ENCODE measurements at places on chromosomes 1 and 21.

GRCh38 chr1:58038574-58038973 lies 508.0 kb downstream of the OMA1 start:
- no peak for DNase-seq

- DNase-seq, result no peak
Measured at GRCh38 chr1:151832318-151832980, 847 bp upstream of the RORC start.

DNA sequence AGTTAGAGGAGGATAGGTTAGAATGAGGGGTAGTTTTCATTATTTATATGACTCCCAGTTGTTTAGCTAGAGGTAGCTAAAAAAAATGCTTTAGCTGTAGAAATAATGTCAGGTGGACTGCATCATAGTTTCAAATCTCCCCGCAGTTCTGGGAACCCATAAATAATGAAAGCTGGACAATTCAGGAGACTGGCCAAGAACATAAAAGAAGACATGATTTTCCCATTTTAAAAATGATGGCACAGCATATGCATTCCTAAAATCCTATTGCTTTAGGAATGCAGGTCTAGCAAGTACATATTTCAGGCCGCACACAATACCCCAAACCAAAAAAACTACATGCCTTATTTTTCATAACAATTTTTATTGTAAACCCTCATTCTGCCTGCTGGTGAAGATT lies 143.3 kb downstream of the CTH start:
- DNase-seq, result no peak

DNA sequence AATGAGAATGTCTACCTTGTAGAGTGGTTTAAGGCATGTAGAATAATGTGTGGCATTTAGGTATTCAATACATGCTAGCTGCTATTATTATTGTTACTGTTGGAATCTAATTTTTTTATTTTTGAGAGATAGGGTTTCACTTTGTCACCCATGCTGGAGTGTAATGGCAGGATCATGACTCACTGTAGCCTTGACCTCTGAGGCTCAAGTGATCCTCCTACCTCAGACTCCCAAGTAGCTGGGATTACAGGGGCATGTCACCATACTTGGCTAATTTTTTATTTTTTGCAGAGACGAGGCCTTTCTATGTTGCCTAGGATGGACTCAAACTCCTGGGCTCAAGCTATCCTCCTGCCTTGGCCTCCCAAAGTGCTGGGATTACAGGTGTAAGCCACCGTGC lies 61.9 kb downstream of the EPB41 start:
- DNase-seq, result no peak

DNA sequence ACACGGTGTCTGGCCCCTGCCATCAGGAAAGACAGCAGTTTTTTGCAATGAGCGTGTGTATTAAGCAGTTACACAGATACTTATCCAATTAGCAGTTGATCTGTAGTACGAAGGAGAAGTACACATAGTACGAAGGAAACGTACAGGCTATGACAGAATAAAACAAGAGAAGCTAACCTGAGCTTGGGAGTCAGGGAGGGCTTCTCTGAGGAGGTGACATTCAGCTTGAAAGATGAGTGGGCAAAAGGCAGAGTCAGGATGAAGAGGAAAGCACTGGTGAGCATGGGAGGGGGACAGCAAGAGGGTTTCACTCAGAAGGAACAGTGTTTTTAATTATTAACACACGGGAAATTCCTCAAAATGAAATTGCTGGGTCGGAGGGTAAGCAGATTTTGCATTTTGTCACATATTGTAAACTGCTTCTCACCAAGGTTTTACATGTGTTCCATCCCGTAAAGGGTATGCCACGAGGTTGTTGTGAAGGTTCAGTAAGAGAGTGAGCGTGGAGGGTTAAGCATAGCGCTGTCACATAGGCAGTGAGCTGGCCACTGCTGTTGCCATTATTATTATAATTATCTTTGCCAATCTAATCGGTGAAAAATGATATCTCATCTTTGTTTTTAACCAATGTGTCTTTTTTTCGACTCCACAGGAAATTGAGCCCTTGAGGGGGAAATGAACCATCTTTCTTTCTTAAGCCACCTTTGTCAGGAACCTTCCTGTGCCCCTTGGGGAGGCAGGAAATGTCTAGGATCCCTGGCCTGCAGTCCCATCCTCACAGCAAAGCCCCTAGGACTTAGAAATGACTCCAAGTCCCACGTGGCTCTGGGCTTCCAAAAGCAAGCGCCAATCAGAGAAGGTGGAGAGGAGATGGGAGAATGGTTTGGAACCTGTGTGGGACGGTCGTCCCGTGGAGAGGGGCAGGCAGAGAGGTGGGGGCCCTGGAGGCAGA lies 47.3 kb upstream of the POU3F1 start:
- no peak for DNase-seq

- DNase-seq, result no peak
Measured at GRCh38 chr1:57404884-57405283, 19.0 kb downstream of the DAB1 start.

- no peak for DNase-seq
Measured at GRCh38 chr1:225931270-225932136, 7.5 kb upstream of the PYCR2 start.

GRCh38 chr1:201374364-201374763 lies 3.1 kb downstream of the TNNT2 start:
- DNase-seq, result no peak

DNA sequence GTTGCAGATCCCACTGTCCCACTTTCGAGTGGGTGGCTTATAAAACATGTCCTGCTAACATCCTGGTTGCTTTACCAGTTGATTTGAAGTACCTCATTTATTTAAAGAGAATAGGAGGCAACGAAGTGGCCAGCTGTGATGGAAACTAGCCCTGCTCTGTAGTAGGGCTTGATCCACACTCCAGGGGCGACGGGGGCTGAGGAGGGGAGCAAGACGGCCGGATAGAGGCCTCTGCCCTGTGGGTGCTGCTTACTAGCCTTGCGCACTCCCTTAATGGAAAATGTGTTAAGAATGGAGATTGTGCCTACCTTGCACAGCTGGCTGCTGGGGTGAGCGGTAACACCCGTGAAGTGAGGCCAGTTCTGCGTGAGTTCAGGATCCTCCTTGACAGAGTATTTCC lies 41.1 kb upstream of the PWP2 start:
- no peak for DNase-seq

- no peak for DNase-seq
Measured at GRCh38 chr1:202319381-202320080, 22.2 kb downstream of the UBE2T start.

DNA sequence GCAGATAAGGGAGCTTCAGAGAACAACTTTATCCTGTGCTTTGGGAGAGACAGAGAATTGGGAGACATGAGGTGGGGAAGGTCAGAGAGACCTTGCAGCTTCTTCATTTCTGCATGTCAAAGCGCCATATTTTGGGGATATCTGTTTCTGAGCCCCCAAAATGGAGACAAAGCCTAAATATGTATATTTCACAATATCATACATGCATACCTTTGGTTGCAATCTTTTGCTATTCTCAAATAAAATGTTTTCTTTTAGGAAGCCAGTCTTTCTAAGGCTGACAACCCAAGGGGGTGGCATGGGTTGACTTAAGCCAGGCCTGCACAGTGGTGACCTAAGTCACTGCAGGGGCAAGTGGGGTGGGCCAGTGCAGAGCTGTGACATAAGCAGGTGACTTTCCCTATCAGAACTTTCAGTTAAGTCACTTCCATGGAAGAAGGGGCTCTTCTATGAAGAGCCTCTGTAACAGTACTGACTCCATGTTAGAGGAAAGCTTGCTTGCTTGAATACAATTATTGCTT lies 13.9 kb upstream of the MRPL55 start:
- no peak for DNase-seq

DNA sequence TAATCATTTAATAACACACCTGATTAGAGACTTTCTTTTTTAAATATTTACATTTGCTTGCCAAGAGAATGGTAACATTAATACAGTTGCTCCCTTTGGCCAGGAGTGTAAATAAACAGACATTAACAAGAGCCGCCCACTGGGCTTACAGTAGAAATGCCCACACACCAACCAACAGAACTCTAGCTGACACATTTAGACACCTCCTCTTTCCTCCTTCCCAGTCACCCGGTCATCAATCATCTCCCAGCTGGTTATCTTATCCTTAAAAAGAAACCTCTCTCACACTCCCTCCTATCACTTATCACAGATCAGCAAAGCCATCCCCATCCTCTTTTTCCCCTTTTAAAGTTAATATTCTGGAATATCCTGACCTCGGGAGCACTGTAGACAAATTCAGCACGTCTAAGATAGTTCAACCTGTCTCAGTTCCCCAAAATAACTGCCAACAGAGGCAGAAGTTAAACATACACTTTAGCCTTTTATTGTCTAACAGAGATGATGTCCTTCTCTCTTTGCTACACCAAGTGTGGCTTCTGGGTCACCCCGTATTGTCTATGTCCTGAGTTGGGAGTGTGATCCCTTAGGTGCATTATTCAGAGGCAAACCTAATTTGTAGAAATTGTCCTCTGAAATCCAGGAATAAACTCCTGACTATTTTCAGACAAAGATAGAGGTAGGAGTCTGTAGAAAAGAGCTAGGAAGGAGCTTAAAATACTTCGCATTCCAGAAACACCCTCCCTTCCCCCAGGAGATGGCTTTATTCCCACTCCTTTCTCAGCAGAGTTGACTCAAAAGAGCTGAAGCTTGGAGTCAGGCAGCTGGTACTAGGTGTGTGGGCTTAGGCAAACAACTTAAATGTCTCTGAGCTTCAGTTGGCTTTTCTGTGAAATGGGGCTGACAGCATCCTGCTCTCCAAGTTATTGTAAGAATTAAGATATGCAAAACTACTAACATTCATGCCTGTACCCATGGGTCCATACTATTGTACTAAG lies 8.8 kb downstream of the MYCL start:
- DNase-seq, result peak; percentile 62

DNA sequence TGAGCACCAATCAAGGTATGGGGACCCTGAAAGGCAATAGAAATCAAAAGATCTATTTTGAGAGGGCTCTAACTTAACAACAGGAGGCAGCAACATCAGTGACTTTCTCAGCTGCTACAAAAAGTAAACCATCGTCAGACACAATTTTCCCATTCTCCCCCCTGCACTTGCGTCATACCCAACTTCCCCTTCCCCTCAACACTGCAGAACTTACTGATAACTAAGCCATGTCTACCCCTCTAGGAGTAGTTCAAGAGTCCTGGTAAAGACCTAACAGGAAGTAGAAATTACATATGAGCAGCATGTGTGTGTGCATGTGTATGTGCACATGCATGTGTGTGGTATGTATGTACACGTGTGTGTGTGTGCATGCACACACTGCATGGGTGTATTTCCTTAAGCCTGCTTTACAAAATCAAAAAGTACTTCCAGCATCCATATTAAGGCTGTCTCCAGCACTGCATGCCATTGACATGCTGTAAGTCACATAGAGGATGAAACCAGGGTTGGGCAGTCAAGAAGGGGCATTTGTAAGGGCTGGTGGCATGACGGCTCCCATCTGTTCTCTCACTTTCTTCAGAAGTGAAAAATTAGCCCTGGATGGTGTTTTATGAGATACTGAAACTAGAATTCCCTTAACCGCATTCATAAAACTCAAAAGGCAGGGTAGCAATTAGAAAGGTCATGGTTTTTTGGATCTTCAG lies 460.1 kb upstream of the RUNX1 start:
- no peak for DNase-seq

DNA sequence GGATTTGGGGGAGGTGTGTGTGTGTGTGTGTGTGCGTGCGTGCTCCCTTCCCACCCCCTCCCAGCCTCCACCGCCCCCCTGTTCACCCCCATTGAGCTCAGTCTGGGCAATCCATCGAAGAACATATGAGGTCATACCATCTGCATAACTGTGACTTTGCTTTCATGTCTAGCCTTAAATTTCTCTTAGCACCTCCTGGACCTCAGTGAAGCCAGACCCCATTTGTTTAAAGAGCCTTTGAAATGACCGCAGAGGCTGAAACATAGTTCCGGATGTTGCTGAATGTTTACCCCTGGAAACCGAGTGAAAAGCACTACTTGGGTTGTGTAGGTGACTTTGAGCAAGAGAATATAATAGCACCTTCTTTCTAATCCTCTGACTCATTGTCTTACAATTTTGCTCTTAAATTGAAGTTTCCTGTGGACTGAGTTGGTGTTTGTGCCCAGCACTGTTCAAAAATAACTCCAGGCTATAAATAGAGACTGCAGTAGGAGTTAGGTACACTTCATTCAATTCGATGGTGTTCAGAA lies 75.4 kb downstream of the UBE4B start:
- no peak for DNase-seq

- DNase-seq, result no peak
Measured at GRCh38 chr1:179055937-179056336, 25.9 kb upstream of the TOR3A start.

- no peak for DNase-seq
Measured at GRCh38 chr1:93235261-93235660, 54.7 kb downstream of the CCDC18 start.

GRCh38 chr1:116376729-116377086 lies 3.7 kb downstream of the ATP1A1 start:
- no peak for DNase-seq

DNA sequence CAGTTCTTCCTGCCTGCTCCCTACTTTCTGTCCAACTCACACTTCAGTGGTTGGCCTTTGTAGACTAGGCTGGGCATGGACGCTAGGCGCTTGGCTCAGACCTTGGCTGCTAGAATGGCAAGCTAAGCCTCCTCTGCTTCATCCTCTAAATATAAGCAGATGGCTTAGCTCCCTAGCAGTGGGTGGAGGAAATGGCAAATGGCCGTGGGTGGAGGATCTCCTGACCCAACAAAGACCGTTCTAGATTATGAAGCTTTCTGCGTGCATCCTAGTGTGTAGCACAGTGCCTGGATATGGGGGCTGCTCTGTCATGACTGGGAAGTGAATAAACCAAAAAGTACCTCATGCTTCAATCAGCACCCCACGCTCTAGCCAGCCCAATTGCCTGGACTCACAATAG lies 10.4 kb upstream of the ETV3L start:
- DNase-seq, result no peak

DNA sequence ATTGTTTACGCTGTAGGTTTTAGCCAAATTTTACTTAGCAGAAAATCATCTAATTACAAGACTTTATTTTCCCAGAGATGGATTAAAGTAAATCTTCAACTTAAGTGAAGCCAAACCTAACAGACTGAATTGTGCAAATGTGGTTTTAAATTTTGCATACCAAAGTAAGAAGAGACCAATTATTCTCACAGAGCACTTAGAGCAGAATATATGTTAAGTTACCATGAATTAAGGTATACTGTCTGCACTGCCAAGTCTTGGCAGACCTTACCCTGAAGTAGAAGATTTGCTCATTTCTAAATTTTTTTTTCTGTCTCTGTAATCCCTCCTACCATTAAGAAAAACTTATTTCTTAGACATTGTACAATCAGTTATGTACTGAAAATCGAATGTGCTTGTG lies 24.1 kb downstream of the MRPS6 start:
- DNase-seq, result no peak

- no peak for DNase-seq
Measured at GRCh38 chr1:20760322-20760721, 26.8 kb downstream of the HP1BP3 start.

GRCh38 chr21:22552390-22552789 lies 1554.2 kb downstream of the NCAM2 start:
- DNase-seq, result no peak

DNA sequence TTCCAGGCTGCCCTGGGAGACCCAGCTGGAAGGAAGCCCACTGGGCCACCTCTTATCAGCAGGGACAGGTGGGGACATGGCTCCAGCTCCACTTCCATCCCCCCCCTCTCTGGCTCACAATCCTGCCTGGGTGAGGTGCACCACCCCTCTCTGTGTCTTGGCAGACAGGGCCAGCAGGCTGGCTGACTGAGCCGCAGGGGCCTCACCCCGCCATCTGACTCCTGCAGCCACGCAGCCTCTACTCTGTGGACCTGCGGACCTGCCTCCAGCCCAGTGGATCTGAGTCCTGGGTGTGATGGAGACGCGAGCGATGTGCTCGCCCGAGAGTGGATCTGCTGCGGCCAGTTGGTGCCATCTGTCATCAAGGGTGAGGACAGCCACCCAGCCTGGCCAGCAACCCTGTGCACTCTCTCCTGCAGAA lies 30.1 kb downstream of the RCC2 start:
- DNase-seq, result no peak
